ENCODE measurements at places on chromosomes 4 and X.

GRCh38 chrX:135528254-135528653, 7.8 kb downstream of the INTS6L start:
- H3K27me3 ChIP-seq, result no peaks in the 10 kb centered on the region
- no peak overlapping the region for H3K4me3 ChIP-seq
- H3K27ac ChIP-seq, result no peak overlapping the region

DNA sequence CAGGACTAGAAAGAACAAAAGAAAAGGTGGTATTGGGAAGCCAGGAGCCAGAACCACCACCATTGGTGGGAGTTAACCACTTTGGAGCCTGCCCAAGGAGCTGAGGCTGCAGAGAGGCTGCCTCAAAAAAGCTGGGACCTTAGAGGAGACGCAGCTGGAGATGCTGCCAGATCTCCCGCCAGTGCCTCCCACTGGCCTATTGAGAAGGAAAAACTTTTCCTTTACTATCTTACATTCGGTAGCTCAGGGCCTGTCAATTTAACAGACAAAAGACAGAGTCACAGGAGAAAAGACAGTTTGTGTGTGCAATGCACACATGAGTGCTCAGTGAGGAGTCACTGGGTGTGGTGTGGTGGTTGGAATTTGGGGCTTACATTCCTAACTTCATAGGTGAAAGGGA, 52.4 kb upstream of the HPSE start:
- H3K4me3 ChIP-seq, result no peak overlapping the region
- no peaks in the 10 kb centered on the region for H3K36me3 ChIP-seq
- H3K4me1 ChIP-seq, result no peaks in the 10 kb centered on the region
- no peak overlapping the region for H3K27ac ChIP-seq
- H3K27me3 ChIP-seq, result no peaks in the 10 kb centered on the region

DNA sequence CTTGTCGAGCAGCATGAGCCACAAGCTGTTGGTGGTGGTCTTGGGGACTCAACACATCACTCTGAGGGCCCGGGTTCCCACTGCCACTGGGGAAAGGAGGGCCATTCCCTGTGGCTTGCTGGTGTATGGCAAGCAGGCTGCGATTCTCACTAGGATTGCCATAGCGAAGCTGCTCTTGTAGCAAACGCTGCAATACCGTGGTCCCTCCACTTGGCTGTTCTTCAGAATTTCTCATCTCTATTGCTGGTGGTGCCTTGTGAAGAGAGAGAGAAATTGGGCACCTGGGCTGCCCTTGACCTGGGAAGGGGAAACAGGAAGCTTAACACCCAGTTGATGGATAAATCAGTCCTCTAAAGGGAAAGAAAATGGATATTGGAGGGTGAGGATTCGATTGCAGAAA, 17.7 kb downstream of the AMOT start:
- H3K27me3 ChIP-seq, result no peaks in the 10 kb centered on the region
- H3K27ac ChIP-seq, result no peak overlapping the region

GRCh38 chrX:12058087-12058486, 80.2 kb upstream of the FRMPD4 start:
- no peaks in the 10 kb centered on the region for H3K27me3 ChIP-seq
- no peaks in the 10 kb centered on the region for H3K36me3 ChIP-seq
- no peaks in the 10 kb centered on the region for H3K4me1 ChIP-seq
- no peak for DNase-seq

- no peak overlapping the region for H3K4me3 ChIP-seq
- peaks cover 3% of the 10 kb centered on the region for H3K4me1 ChIP-seq
- H3K27ac ChIP-seq, result no peak overlapping the region
- H3K27me3 ChIP-seq, result no peaks in the 10 kb centered on the region
- no peak for DNase-seq
- H3K36me3 ChIP-seq, result no peaks in the 10 kb centered on the region
Observed at GRCh38 chr4:10730019-10730418, 45.5 kb upstream of the CLNK start.

- H3K4me1 ChIP-seq, result no peaks in the 10 kb centered on the region
- H3K27ac ChIP-seq, result no peak overlapping the region
Observed at GRCh38 chr4:175787948-175788347, 24.1 kb downstream of the GPM6A start.

- no peak for DNase-seq
- no peaks in the 10 kb centered on the region for H3K4me1 ChIP-seq
Observed at GRCh38 chr4:188452097-188452496, 312.9 kb downstream of the TRIML1 start.

DNA sequence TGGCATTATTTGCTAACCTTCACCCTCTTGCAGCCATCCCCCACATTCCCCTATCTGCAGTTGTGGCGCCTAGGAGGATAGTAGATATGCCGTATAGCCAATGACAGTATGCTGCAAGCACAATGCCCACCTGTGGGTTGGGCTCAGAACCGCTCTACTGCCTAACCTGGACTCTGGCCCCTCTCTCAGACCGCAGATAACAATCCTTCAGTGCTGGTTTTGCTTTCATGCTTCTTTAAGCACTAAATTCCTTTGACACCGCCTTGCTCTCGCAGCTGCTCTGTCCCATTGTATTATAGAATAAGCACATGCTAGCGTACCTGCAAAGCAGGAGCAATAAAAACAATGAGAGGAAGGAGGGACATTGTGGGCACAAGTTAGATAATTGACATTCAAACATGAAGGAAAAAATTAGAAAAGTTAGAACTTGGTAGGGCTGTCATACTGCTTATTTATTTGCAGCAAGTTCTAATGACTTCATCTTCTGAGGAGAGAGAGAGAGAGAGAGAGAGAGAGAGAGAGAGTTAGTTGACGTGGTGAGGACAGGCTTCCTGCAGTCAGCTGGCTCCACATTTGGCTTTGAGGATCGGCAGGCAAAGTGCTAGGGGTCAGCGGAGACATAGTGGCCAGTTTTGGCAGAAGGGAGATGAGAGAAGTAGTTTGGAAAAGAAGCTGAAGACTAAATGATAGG, 55.8 kb downstream of the WWC2 start:
- no peak overlapping the region for H3K4me3 ChIP-seq
- no peak for DNase-seq
- no peak overlapping the region for H3K27ac ChIP-seq

DNA sequence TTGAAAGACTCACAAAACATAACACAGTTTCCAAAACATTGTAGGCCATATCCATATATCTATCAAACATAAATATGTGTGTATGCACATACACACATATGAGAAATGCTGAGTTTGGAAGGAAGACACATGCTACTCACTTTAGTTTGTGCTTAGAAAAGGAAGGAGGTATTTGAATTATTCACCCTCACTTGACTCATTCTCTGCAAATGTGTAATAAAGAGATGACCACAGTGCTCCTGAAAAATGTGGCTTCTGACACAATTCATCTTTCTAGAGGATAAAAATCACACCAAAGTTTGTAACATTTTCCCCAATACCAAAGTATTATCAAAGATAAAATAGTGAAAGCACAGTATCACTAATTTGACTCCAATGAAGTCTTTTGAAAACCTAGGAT, 950.1 kb downstream of the FAT4 start:
- no peaks in the 10 kb centered on the region for H3K4me1 ChIP-seq
- no peak for DNase-seq
- no peak overlapping the region for H3K4me3 ChIP-seq
- H3K27ac ChIP-seq, result no peak overlapping the region
- no peaks in the 10 kb centered on the region for H3K36me3 ChIP-seq

GRCh38 chr4:117447925-117448324, 362.5 kb upstream of the TRAM1L1 start:
- no peaks in the 10 kb centered on the region for H3K36me3 ChIP-seq
- H3K4me3 ChIP-seq, result no peak overlapping the region
- H3K27me3 ChIP-seq, result no peaks in the 10 kb centered on the region
- no peaks in the 10 kb centered on the region for H3K4me1 ChIP-seq
- no peak overlapping the region for H3K27ac ChIP-seq

GRCh38 chrX:133794126-133794525, 191.3 kb downstream of the GPC3 start:
- DNase-seq, result no peak
- H3K27ac ChIP-seq, result no peak overlapping the region
- H3K4me3 ChIP-seq, result no peak overlapping the region
- H3K4me1 ChIP-seq, result no peaks in the 10 kb centered on the region
- H3K36me3 ChIP-seq, result no peaks in the 10 kb centered on the region
- H3K27me3 ChIP-seq, result no peaks in the 10 kb centered on the region

DNA sequence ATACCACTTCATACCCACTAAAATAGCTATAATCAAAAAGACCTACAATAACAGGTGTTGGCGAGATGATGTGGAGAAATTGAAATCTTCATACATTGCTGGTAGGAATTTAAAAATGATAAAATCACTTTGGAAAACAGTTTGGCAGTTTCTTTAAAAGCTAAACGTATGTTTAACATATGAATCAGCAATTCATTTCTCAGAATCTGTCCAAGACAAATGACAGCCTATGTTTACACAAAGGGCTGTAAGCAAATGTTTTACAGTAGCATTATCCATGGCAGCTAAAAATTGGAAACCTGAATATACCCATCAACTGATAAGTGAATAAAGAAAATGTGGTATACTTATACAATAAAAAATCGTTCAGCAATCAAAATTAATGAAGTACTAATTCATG, 33.0 kb upstream of the ABCG2 start:
- no peak overlapping the region for H3K4me3 ChIP-seq
- no peaks in the 10 kb centered on the region for H3K27me3 ChIP-seq
- DNase-seq, result no peak

GRCh38 chrX:70336767-70337166, 46.9 kb downstream of the KIF4A start:
- H3K4me3 ChIP-seq, result no peak overlapping the region
- H3K27ac ChIP-seq, result no peak overlapping the region
- H3K36me3 ChIP-seq, result 0 out of 2 replicates have a peak, but pooled peaks cover 5% of the 10 kb centered on the region
- H3K27me3 ChIP-seq, result no peaks in the 10 kb centered on the region

GRCh38 chrX:65926095-65927019, 113.5 kb downstream of the VSIG4 start:
- no peaks in the 10 kb centered on the region for H3K27me3 ChIP-seq
- no peak for DNase-seq
- H3K27ac ChIP-seq, result no peak overlapping the region
- H3K36me3 ChIP-seq, result no peaks in the 10 kb centered on the region
- H3K4me1 ChIP-seq, result no peaks in the 10 kb centered on the region

- no peak overlapping the region for H3K27ac ChIP-seq
- no peaks in the 10 kb centered on the region for H3K36me3 ChIP-seq
- no peaks in the 10 kb centered on the region for H3K27me3 ChIP-seq
- H3K4me3 ChIP-seq, result no peak overlapping the region
Observed at GRCh38 chr4:166662266-166662843, 571.9 kb downstream of the SPOCK3 start.

- no peak overlapping the region for H3K27ac ChIP-seq
- H3K4me3 ChIP-seq, result no peak overlapping the region
- H3K27me3 ChIP-seq, result no peaks in the 10 kb centered on the region
- no peak for DNase-seq
- no peaks in the 10 kb centered on the region for H3K36me3 ChIP-seq
Observed at GRCh38 chr4:89617317-89617716, 219.6 kb downstream of the SNCA start.

GRCh38 chr4:164087733-164088132, 593.2 kb downstream of the TMA16 start:
- H3K27ac ChIP-seq, result no peak overlapping the region
- H3K4me3 ChIP-seq, result no peak overlapping the region
- H3K27me3 ChIP-seq, result no peaks in the 10 kb centered on the region
- no peaks in the 10 kb centered on the region for H3K36me3 ChIP-seq
- H3K4me1 ChIP-seq, result no peaks in the 10 kb centered on the region

- no peak overlapping the region for H3K27ac ChIP-seq
- no peaks in the 10 kb centered on the region for H3K36me3 ChIP-seq
- no peak for DNase-seq
- H3K4me3 ChIP-seq, result no peak overlapping the region
- no peaks in the 10 kb centered on the region for H3K27me3 ChIP-seq
- no peaks in the 10 kb centered on the region for H3K4me1 ChIP-seq
Observed at GRCh38 chrX:43016021-43016420, 238.1 kb upstream of the PPP1R2C start.

DNA sequence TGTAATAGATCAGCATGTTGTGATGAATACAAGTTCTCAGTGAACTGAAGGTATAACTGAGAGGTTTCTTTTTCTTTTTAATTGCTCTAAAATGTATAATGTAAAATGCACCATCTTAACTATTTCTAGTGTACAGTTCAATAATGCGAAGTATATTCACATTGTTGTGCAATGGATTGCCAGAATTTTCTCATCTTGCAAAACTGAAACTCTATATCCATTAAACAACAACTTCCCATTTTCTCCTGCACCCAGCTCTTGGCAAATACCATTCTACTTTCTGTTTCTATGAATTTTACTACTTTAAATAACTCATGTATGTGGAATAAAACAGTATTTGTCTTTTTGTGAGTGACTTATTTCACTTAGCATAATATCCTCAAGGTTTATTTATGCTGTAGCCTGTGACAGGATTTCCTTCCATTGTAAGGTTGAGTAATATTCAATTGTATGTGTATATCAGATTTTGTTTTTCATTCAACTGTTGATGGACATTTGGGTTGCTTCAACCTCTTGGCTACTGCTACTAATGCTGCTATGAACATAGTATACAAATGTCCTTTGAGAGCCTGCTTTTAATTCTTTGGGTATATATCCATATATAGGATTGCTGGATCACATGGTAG, 53.5 kb upstream of the NPFFR2 start:
- DNase-seq, result no peak
- no peak overlapping the region for H3K27ac ChIP-seq
- no peak overlapping the region for H3K4me3 ChIP-seq
- no peaks in the 10 kb centered on the region for H3K27me3 ChIP-seq

DNA sequence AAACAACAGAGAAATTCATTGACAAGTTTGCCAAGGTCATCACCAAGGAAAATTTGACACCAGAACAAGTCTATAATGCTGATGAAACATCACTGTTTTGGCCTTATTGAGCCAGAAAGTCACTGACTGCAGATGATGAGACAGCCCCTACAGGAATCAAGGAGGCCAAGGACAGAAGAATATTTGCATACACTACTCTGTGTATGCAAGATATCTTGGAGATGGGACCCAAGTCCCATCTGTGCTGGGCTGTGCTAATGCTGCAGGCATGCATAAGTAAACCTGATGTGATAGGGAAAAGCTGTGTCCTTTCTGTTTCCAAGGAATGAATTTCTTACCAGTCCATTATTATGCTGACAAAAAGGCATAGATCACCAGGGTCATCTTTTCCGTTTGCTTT, 126.8 kb downstream of the PAPSS1 start:
- DNase-seq, result no peak
- H3K27me3 ChIP-seq, result no peaks in the 10 kb centered on the region
- no peaks in the 10 kb centered on the region for H3K4me1 ChIP-seq

DNA sequence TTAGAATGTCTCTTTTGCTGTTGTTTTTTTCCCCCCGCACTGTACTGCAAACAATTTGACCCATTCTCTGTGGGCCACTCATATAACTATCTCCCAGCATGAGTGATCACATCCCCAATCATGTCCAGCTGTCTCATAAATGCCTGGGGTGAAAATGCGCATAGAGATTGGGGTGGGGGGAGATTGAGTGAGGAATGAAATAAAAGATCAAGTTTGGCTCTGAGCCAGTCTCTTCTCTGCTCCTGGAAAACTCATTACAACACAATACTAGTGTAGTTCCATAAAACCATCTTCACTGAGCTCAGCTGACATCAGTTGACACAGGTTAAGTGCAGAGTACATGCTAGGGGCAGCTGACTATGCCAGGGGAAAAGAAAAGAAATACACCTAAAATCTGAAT, 96.9 kb downstream of the EGF start:
- no peak for DNase-seq
- no peaks in the 10 kb centered on the region for H3K36me3 ChIP-seq
- H3K27me3 ChIP-seq, result no peaks in the 10 kb centered on the region
- no peak overlapping the region for H3K4me3 ChIP-seq
